ENCODE measurements at places on chromosomes 3 and 15.

- no peak for DNase-seq
These were observed 43.5 kb upstream of the ETV5 start for GRCh38 chr3:186152361-186152798.

- no peak for DNase-seq
These were observed 13.5 kb downstream of the NIPA1 start for GRCh38 chr15:22799902-22800301.

DNA sequence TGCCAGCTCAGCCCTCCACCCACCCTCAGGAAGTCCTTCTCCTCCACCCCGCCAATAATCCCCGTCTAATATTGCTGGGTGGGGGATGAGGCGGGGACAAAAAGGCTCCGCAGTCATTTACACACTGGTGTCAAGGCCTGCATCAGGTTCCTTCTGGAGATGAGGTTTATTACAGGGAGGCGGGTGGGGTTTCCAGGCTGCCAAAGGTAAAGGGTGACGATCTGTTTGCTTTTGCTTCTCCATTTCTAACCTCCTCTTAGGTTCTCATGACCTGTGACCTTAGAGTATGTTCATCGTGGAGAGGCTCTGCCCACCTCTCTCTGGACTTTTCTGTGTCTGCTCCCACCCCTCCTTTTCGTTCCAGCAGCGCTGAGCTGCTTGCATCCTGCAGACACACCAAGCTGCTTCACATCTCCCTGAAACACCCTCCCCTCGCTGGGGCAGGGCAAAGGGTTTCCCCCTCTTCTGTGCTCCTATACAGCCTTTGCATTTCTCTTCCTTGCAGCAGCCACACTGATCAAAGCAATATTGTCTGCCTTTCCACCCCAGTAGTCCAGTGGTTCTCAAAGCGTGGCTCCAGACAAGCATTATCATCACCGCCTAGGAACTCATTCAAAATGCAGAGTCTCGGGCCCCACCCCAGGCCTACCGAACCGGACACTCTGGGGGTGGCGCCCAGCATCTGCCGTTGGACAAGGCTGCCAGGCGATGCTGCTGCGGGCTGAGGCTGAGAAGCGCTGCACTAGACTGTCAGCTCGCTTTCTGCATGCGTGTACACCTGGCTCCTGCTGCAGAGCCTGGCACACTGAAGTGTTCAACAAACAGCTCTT lies 26.6 kb downstream of the CA12 start:
- DNase-seq = no peak

DNA sequence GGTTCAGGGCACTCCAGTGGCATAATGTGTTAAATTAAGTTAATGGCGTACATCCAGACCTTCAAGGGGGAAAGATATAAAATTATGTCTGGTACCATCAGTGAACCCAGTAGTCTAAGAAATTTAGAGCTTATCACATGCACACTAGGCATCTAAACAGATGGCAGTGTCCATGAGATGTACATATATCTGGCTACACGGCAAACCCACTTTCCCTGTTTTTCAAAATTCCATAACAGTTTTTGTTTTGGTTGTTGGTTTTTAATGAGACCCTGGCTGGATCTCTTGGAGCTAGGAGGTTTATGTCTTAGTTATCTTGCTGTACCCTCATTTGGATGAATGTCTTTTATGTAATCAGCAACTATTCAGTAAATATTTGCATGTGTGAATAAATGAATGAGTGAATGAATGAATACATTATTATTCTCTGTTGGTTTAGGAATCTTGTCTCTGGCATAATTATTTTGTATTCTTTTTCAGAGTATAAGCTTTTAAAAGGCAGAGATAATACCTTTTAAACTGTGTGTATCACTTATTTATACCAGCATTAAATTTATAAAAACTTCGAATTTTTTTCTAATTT lies 3.1 kb upstream of the UTS2B start:
- DNase-seq = no peak

- no peak for DNase-seq
These were observed 10.7 kb upstream of the MYO5C start for GRCh38 chr15:52306270-52306669.

- DNase-seq = no peak
These were observed 560.3 kb upstream of the NR2F2 start for GRCh38 chr15:95770196-95770595.

- no peak for DNase-seq
These were observed 989.0 kb downstream of the TBL1XR1 start for GRCh38 chr3:176208283-176208682.

DNA sequence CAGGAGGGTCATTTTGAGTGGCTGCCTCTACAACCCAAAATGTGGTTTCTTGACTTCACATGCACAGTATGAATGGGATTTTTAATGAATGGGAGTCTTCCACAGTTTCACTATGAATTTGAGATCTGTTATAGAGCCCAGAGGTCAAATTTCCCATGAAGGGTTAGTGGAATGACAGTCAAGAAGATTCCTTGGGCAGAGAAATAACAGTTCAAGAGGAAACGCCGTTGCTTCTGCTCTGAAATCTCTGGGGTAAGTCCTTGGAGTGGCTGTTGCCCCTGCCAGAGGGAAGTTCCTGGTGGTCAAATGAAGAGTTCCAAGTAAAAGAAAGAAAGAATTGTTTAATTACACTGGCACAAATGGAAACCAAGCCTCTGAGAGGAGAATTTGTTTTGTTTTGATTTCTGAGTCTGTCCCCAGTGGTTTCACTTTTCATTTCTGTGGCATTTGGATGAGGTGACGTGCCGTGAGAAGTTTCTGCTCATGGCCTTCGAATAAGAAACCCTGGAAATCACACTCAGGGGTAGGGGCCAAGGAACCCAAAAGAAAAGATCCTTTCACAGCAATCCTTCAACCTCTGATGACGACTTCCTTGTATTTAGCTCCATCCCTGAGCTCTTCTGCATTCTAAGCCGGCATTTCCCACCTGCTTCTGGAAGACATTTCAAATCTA lies 77.5 kb upstream of the IL12A start:
- DNase-seq = no peak

DNA sequence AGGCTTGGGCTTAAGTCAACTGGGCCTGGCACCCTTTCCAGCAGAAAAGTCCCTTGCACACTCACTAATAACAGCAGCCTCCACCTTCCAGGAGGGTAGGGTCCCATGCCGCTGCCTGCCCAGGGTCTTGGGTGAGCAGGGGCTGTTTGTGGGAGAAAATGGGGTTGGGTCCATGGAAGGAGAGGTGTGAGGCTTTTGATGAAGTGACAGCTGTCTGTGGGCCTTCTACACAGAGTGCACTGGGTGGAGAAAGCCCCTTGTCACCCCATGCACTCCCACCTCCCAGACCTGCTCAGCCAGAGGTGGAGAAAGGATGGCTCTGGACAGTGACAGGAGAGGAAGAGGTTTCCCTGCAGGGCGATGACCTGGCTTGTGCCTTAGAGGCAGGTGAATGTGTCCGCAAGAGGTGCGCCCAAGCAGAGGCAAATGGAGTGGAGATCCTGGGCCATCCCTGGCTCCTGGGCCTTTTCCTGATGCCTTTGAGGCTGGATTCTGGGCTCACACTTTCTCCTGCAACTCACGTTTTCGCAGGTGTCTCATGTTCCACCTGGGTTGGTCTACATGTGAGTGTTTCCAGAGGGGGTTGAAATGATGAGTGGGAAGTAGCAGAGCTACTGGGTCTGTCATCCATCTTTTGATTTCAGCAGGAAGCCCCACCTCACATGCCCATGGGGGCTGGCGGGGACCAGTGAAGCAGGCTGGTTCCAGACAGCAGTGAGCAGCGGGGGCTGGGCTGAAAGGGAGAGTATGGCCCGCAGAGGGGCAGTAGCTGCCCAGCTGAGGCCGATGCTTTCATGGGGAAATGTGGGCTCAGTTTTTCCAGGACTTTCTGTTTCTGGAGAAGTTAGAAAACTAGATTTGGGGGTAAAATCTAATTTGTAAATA lies 85.2 kb upstream of the PRR23E start:
- DNase-seq = no peak

- DNase-seq = no peak
These were observed 8.4 kb upstream of the ANP32A start for GRCh38 chr15:68829068-68829467.

GRCh38 chr3:123807820-123808219 lies 76.3 kb downstream of the MYLK start:
- no peak for DNase-seq

DNA sequence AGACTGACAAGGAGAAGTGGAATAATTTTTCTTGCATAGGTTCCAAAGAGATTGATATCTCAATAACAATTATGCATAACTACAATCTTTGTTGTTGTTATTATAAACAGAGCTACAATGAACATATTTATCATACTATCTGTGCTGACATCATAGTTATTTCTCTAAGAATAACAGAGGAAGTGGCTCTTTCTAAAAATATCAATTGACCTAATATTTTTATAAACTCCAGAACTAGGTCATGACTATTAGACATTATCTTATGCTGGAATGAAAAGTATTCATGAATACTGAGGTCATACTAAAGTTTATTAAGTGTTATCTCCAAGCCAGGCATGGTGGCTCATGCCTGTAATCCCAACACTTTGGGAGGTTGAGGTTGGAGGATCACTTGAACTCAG lies 114.1 kb downstream of the DCLK3 start:
- DNase-seq = no peak

DNA sequence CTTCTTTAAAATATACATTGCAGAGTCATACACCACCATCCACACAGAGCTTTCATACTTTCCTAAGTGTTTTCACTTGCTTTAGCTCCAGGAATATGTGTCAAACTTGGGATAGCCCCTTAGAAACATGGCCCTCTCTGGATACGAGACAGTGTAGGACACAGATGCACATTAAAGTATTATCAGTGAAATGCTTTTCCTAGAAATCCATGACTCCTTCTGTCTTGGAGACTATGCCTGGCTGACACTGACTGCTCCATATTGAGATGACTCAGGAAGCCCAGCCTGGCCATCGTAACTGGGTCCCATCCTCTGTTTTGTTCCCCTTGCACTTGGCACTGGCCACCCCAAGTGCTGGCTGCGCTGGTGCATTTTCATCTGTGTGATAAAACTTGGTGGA lies 204.8 kb downstream of the PDZRN3 start:
- DNase-seq = no peak
